ENCODE measurements at places on chromosomes 7 and 10.

- no peak for DNase-seq
Measured at GRCh38 chr10:25028711-25029110, 12.3 kb downstream of the THNSL1 start.

DNA sequence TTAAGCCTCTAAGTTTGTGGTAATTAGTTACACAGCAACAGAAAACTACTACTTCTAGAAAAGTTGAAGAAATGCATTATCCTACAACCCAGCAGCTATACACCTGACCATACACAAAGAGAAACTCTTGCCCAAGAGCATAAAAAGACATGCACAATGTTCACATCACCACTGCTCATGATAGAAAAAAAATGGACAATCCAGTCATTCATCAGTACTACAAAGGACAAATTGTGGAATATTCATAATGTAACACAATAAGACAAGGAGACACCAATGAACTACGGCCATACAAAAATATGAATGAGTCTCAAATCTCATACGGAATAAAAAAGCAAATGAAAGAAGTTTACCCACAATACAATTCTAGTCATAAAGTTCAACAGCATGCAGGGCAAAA, 87.4 kb downstream of the ZFAND4 start:
- DNase-seq: no peak

DNA sequence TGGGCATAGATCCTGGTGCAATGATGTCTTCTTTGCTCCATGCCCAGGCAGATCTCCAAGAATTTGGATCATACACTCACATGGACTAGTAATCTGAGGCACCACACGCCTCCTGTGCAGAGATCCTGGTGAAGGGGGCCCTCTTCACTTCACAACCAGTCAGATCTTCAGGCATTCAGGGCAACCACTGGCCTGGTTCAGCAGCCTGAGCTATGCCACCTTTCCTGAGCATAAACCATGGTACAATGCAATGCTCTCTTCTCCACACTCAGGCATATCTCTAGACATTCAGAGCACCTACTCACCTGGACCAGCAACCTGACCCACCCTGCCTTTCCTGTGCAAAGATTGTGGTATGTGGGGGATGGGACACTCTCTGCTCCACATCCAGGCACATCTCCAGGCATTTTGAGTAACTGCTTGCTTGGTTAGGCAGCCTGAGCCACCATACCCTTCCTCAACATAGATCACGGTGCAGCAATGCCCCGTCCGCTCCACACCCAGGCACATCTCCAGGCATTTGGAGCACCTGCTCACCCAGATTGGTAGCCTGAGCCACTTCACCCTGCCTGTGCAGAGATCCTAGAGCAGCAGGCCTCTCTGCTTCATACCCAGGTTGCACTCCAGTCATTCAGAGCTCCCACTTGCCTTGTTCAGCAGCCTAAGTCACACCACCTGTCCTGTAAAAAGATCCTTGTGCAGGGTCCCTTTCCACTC, 532.2 kb upstream of the STEAP1 start:
- no peak for DNase-seq

DNA sequence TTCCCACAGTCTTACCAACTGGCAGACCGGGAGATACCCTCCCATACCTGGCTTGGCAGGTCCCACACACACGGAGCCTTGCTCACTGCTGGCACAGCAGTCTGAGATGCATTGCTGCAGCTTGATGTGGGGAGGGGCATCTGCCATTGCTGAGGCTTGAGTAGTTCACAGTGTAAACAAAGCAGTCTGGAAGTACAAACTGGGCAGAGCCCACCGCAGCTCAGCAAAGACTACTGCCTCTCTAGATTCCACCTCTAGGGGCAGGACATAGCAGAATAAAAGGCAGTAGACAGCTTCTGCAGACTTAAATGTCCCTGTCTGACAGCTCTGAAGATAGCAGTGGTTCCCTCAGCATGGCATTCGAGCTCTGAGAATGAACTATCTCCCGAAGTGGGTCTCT, 69.6 kb upstream of the RELN start:
- DNase-seq: no peak

DNA sequence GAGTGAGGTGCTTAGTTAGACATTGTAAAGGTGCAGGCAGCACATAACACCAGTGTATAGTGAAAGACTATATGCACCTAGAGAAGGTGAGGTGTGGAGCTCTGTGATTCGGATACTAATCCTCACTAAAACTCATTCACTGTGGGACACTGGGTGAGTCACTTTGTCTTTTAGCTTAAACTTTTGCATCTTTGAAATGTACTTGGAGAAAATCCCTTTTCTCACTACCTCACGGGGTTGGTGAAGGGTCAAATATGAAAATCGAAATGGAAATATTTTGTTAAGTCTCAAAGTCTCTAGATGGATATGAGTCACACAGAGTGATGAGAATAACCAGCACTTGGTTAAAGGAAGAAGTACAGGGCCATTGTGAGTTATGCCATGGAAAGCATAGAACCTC, 38.0 kb downstream of the MDFIC start:
- DNase-seq: no peak

DNA sequence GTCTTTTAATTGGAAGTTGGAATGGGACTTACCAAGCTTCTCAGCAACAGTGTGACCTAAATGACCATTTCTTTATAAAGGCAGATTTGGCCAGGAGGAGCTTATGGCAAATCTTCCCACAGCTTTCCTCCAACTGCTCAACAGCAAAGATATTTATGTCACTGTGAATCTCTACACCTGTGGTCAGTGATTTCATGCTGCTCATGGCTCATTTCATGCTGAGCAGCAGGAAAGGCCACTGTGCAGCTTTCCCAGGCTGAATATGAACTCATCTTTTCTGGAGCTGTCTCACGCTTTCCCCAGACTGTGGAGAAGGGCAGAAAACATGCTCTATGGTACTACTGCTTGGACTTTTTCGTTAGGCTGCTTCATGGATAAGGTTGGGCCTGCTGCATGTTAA, 29.8 kb downstream of the CALCR start:
- no peak for DNase-seq

- no peak for DNase-seq
Measured at GRCh38 chr7:18402488-18403183, 92.9 kb upstream of the HDAC9 start.

DNA sequence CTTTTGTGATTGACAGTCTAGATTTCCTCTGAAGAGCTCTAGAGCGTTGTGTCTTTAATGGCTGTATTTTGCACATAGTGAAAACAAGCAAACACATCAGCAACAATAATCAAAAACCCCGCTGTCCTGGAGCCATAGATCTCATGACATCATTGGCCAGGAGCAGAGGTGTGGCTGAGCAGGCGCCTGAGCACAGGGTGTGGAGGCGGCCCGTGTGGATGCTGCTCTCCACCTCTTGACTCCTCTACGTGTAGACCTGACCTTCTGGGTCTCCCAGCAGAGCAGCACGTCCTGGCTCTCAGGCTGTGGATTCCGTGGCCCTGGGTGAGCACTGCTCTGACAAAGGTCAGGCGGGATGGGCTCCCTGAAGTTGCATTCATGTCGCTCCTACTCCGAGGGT, 63.0 kb upstream of the INSYN2A start:
- no peak for DNase-seq

DNA sequence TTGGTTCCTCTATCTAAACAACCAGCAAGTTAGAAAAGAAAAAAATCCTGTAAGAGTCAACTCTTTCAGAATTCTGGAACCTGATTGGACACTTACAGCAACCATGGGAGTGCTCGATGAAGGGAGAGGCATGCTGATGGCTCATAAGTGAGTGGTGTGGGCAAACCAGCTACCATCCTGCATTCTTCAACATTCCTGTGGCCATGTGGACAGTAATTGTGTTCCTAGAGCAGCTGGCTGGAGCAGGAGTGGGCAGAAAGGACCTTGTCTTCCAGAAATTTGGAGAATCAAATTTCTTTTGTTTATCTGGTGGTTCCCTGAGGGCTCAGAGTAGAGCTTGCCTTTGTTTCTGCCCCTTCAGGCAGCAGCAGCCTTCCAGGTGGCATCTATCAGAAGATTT, 22.5 kb upstream of the MYL7 start:
- DNase-seq: peak; percentile 78

GRCh38 chr10:29811751-29812427, 177.1 kb upstream of the SVIL start:
- no peak for DNase-seq

- DNase-seq: no peak
Measured at GRCh38 chr10:21296575-21297355, 228.7 kb downstream of the SKIDA1 start.

DNA sequence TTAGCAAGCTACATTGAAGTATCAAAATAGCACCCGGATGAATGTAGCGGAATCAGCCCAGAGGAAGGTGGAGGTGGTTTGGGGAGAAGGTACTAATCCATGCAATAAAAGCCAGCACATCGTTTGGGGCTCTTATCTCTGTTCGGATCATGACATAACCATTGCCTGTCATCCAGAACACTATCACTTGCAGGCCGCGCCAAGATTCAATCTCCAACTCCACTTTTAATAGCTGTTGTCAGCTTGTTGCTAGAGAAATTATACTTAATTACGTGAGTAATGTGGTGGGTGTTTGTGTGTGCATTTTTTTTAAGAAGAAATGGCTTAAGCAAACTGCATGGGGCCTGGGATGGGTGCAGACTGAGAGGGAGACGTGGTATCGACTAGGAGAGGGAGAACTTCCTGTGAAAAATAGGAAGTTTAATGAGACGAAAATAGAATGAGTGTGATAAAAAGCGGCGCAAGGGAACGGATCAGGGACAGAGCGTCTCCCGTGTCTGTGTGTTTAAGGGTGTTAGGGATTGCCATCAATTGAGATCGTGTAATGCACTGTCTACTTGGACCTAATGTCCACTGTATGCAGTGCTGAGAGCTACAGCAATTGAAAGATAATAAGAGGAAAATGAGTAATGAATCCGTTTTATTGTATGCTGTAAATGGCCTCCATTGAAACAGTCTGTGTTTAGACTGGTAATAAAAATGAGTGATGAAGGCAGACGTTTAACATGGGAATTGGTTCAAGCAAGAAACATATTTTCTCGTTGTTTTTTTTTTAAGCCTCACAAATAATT, 27.6 kb upstream of the SFMBT2 start:
- no peak for DNase-seq

DNA sequence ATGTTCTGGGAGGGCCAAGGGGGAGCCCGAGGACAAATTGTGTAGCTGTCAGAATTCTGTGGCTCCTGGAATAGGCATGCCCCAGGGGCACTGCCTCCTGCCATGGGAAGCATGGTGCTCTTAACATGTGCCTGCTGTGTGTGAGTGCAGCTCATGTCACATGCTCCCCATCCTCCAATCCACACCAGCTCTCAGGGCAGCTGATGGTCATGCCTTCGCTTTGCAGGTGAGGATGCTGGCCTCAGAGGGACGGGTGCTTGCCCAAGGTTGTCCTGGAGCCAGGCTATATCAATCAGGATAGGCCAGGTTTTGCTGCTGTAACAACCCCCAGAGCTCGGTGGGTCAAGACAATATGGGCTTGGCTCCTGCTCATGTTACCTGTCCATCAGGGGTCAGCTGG, 303.4 kb downstream of the RPS24 start:
- DNase-seq: no peak

GRCh38 chr7:137753067-137753466, 93.7 kb downstream of the DGKI start:
- no peak for DNase-seq

DNA sequence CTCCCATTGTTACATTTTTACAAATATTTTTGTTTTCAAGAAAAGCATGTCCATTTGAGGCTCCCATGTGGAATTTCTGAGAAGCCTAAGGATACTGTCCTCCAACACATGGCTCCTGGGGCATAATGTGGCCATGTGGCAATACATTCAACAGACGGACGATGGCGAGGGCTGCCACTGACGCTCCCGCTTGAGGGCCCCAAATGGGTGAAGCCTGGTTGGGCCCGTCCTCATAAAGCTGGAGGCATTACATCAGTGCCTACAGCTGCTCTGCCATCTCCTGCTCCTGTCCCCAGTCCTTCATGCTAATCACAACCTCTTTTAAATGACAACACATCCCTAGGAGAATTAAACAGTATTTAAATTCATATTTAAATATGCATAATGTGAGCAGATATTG, 246.8 kb downstream of the TNS3 start:
- DNase-seq: no peak

GRCh38 chr7:108329514-108329913, 126.7 kb downstream of the NRCAM start:
- no peak for DNase-seq

DNA sequence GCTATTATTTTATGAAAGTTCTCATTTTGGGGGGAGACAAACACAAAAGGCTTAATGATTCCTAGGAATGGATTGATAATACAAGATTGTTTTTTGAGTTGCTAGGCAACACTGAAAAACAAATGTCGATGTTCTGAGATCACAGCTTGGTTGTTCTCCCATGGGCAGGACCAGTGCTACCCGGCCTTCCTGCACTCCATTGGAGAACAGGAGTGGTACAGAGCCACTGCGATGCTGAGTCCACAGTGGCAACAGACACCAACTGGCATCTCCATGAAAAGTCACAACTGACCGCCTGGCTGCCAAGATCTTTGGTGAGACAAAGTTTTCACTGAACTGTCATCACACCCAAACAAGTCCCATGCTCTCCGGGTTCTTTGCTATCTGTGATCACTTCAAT, 68.9 kb upstream of the NMT2 start:
- no peak for DNase-seq

- DNase-seq: no peak
Measured at GRCh38 chr7:2204446-2204845, 28.3 kb downstream of the MAD1L1 start.
